Upper lobe of right lung (tissue), 1 donor: ENCODE measurements at places on chromosomes 5 and 9.

- DNase-seq = no peak
Observed at GRCh38 chr5:141931694-141932093, 8.0 kb downstream of the DELE1 start.

- DNase-seq = no peak
Observed at GRCh38 chr9:123541411-123541810, 185.4 kb downstream of the CRB2 start.

GRCh38 chr9:106677830-106678229 is 185.1 kb upstream of the ZNF462 start:
- no peak for DNase-seq

DNA sequence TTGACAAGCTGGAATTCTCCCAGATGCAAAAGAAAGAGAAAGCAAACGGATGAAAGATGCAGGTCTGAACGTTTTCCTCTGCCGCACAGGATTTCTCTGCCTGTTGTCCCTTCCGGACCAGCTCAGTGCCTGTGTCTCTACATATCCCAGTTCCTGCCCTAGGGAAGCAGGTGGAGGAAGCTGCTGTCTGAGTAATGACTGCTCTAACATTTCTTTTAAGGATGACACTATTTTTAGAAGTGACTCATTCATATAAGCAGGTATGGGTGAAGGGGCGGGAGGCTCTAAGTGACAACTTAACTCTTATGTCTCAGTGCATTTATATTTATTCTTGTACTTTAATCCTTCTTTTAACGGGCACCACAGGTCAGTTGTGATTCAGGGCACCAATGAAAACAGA is 128.8 kb downstream of the SLC24A2 start:
- DNase-seq = no peak

DNA sequence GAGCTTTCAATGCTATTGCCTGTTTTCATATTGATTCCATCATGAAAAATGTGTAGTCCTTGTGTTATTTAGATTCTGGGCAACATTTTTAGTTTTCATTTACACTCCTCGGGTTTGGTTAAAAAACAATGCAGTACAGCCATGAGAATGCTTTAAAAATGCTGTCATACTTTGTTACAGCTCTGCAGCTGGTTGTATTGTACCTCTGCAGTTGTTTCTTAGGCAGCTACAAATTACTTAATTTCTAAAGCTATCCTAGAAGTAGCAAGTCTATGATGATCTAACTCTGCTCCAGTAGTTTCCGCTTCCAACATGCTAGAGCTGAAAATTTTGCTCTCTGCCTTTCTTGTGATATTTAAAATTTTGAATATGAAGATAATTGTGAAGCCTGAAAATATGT is 20.2 kb downstream of the SNX18 start:
- DNase-seq = no peak

- DNase-seq = no peak
Observed at GRCh38 chr5:40223884-40224402, 455.8 kb upstream of the PTGER4 start.

DNA sequence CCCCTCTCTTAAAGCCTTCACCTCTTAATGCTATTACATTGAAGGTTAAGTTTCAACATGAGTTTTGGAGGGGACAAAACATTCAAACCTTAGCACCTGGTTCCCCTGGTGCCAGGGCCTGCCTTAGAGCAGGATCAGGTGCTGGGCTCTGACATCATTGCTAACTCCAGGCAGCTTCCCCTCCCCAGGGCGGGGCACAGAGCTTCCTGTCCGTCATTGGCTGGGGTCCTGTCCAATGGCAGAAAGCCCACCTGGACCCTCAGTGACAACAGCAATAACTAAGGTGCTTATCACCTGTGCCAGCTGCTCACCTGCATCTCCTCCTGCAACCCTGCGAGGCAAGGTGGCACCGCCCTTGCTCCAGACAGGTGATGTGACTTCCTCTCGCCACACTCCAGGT is 177.4 kb downstream of the NSG2 start:
- no peak for DNase-seq

DNA sequence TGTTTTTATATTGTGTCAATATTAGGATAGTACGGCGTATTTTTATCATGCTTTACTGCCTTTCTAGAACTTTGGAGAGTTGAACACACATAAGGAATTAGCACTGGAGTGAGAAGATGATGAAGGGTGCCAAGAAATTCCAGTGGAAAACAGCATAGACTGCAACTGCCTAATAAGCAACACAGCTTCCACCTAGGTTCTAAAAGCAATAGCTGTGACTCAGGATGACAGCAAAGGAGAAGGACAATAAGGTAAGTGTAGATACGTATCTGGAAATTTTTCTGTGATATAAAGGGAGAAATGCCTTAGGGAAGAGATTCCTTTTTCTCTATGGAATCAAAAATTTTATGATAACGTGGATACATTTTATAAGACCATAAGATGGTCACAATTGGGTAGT is 7.4 kb downstream of the PTPRD start:
- DNase-seq = no peak

DNA sequence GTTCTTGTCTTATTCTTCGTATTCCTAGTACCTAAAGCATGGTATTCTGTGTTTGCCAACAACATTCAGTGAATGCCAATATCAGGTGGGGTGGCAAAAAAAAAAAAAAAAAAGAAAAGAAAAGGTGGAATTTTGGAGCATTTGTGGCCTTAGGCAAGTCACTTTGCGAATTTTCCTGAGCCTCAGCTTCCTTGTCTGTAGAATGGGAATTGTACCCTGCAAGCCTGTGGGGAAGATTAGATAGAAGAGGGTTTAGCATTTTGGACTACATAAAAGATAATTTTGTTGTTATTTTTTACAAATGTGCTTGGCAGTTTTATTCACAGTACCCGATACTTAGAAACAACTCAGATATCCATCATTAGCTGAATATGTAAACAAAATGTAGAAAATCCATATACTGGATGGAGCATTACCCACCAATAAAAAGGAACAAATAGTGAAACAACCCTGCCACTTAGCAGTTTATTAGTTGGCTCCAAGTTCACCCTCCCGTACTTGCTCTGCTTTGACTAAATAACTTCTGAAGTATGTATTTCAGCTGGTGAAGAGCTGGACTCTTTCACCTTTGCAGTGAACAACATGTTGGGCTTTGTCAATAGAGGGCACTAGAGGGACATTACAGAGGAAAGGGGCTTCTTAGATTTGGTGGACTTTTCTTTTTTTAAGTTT is 13.6 kb downstream of the UBE2D2 start:
- no peak for DNase-seq

DNA sequence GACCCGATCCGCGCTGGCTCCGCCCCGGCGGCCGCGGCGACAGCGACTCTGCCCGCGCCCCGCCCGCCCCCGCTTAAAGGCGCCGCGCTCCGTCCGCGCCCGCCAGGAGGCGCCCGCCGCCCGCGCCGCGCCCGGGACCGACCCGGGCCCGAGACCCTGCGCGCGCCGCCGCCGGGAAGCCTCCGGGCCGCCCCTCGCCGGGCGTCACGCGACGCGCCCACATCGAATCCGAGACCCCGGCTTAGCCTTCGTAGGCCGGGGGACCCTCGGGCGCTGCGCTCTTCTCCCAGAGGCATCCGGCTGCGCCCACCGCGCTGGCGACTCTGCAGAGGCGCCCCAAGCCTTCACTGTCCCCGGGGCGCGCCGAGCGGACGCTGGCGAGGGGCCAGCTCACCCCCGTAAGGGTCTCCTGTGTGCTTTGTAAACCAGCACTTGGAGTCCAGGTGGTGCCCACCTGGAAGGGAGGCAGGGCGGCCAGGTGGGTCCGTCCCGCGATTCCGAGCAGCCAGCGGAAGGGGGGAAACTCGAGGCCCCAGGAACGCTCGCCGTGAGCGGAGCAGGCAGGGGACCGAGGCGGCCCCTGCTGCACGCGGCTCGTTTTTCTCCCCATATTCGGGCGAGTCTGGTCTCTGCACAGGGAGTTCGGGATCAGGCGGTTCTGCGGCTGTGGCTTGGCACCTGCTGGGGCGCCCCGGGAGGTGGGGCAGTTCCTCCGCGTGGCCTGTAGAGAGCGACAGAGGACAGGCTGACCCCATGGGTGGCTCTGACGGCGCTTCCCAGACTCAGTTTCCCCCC is 423 bp upstream of the ABCA2 start:
- DNase-seq = peak; percentile 87

- DNase-seq = no peak
Observed at GRCh38 chr9:13568405-13568804, 288.9 kb upstream of the MPDZ start.

DNA sequence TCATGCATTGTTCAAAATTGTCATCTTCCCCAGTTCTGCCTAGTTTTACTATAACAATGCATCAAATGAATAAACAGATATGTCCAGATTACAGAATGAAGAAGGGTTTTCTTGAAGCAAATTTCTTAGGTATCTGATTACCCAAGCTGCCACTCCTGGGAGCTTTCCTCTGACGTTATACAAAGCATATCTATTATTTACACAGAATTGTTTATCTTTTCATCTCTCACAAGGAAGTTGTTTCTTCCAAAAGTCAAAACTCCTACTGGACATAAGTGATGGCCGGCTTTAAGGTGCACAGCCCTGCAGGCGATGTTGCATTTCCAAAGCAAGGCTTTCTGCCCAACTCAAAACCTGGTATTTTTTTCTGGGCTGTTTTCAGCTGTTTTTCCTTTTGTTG is 73.4 kb upstream of the ANKH start:
- DNase-seq = no peak

DNA sequence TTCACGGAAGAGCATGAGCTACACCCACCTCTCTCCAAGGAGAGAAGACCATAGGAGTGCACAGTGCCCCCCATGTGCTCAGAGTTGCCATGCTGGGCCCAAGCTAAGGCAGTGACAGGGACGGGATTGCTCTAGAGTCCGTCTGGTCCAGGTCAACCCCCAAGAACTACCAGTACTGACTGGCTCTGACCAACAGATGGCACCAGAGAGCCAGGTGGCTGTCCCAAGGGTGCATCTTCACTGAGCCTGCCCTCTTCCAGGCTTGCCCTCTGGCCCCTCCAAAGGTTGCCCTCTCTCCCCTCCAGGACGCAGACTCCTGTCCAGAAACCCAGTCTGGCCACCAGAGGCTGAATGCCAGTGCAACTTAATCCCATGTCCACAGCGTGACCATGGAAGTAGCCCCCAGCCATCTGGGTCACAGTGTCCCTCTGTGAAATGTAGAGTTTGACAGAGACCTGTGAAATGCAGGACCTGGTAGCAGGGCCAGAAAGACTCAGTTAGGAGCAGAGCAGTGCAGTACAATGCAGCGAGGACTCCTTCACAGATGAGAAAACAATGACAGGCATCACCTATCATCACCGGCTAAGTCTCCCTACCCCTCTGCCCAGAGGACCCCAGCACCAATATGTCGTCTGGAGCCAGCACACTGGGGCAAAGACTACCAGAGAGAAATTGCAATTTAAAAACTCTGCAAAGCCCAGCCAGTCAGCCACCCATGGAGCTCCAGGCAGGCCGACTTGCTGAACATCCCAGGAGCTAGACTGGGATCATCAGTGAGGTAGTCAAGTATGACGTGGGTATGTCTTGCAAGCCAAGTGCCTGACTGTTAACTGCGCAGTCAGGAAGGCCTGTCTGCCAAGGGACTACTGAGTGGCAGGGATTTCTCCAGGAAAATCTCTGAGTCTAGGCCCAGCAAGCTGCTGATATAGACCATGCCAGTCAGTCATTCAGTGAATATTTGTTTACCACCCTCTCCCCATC is 7.7 kb upstream of the SKP1 start:
- DNase-seq = peak; percentile 75

DNA sequence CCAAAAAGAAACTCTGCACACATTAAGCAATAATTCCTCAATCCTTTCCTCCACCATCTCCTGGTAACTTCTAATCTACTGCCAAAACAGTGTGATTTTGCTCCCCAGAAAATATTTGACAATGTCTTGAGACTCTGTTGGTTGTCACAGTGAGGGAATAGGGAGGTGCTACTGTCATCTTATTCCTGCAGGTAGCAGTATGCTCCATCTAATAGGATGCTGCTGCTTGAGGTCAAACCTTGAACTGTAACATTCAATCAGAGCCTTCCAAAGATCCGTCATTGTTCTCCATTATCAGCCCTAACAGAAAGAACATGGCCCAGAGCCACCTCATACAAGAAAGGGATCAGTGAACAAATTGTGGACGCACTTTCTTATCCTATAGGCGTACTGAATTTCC is 514.7 kb upstream of the GRIN3A start:
- no peak for DNase-seq

- DNase-seq = no peak
Observed at GRCh38 chr9:3732077-3733038, 206.6 kb upstream of the RFX3 start.

- DNase-seq = peak; percentile 53
Observed at GRCh38 chr9:134210908-134211810, 46.8 kb upstream of the RNU6ATAC start.

DNA sequence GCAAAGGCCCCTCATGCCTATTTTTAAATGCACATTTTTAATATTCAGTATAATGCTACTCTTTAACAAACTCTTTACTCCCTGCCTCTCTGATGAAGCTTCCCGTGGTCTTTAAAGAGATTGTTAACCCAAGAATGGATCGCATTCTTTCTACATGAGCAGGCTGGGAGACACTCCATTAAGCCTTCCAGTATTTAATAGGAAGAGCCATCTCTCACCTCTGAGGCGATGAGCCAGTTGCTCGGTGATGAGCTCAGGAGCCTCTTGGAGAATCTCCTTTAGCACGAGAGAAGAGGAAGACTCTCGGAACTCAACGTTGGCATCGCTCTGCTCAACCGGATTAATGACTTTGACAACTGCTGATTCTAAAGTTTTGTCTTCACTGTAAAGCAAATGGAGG is 59.6 kb downstream of the PRUNE2 start:
- DNase-seq = no peak

DNA sequence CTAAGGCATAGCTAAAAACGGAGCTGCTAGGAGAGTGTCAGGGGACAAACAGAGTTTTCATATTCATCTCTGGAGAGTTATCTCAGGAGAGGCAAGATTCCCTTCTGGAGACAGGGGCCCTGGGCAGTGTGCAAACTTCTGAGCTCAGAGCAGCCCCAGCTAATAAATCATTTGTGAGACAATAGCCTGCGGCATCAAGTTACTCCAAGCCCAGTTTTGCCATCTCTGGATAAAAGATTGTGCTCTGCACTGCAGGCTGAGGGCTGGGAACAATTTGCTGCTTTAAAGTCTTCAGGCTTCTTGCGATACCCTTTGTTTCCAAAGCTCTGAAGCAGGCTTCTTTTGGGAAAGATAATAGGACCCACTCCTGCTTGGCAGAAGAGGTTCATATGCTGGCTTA is 164.3 kb upstream of the BRINP1 start:
- DNase-seq = no peak

DNA sequence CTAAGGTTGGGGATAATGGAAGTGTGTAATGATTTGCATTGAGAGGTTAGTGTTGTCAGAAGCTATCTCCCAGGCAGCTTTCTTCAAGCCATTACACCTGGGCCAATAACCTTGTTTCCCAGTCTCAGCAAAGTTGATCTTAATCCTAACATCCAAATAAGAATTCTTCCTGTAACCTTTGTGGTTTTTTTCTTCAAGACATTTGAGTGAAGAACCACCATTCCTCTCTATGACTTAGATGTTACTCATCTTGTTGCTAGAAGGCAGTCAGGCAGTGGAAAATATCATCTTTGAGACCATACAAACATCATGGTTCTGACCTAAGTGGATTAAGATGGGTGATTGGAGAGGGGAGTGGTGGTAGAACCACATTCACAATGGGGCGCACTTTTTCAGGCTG is 103.5 kb downstream of the NDUFAF2 start:
- DNase-seq = no peak
